ENCODE measurements at places on chromosomes 11 and 22.

GRCh38 chr11:19539861-19540260 is 172.8 kb upstream of the NAV2 start:
- DNase-seq: no peak

- DNase-seq: no peak
Observed at GRCh38 chr11:118353084-118353710, 6.2 kb upstream of the UBE4A start.

GRCh38 chr22:41557401-41558240 is 3.2 kb upstream of the CSDC2 start:
- DNase-seq: no peak

DNA sequence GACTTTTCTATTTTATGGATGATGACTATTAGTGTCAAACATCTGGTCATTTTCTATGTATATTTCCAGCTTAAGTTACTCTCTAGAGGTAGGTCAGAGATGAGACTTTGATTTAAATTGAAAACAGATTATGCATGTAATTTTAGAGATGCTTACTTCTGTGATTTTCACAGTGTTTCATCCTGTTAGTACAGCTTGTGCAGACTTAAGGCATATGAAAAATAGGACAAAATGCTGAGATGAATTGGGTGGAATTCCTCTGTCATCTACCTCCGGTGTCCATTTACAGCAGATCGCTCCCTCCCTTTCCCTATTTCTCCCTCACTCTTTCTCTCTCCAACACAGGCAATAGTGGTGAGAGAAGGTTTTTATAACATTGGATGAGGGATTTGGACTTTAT is 14.1 kb downstream of the JAM3 start:
- no peak for DNase-seq

DNA sequence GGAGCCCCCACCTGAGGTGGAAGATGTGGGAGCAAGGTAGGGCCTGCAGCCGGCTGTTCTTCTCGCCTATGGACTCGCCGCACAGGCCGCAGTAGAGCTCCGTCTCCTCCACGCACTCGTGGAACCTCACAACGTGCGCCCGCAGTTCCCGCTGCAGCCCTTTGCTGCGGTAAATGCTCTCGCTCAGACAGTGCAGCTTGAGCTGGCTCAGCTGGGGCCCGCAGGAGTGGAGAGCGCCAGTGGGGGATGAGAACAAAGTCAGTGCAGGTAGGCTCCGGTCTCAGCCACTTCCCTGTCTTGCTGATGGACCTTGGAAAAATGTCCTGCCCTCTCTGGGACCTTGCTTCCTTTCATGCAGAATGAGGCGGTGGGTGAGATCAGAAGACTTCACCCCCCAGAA is 10.2 kb downstream of the RAPSN start:
- no peak for DNase-seq

DNA sequence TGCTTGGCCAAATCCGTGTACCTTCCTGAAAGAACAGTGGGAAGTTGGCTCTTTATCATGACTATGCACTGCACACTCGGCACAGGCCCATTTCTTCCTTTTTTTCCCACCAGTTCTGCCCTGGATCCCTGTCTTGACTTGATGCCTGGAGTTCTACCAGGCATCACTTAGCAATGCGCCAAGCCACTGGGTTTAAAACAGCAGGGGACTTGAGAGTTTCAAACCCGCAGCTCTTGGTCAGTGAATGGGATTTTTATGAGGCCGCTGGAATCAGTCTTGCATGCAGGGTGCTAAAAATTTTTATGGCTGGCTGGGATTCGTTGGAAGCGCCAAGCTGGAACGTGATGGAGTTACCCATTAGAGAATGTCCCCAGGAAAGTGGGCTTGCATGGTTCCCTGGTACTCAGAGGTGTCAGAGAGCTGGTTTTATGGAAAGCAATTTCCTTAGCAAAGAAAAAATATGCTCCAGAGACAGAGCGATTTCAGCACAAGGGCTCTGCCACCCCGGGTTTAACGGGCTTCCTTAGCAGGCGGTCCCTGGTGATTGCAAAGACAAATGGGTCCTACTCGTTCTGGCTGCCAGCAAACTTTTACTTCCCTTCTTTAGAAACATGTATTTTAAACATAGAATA is 432.9 kb downstream of the TENM4 start:
- DNase-seq: no peak

- no peak for DNase-seq
Observed at GRCh38 chr11:123308077-123308476, 113.0 kb upstream of the CLMP start.

GRCh38 chr22:22106855-22107254 is 124.3 kb upstream of the TOP3B start:
- DNase-seq: no peak

DNA sequence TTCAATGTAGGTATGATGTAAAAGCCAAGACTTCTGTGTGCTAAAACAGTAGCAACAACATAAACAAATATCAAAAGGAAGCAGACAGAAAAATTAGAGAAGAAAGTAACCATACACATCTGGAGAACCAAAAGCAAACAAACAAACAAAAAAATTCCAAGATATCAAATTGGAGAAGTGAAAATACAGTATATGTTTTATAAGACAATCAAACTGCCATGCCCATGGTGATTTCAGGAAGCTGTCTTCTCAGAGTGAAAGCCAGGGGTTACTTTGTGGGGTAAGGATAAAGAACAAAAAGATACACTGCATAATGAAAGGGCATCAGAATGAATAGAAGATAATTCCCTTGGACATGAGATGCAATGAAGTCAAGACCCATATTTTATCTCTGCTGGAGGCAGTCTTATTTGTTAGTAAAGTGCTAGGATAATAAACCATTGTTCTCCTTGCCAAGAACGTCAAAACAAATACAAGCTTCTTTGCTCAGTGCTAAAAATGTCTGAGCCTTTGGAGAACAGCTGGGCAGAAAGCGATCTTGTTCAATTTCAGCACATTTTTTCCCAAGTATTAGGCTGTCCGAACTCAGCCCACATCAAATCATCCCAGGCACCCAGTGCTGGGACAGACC is 38.1 kb upstream of the LDLRAD3 start:
- DNase-seq: no peak

DNA sequence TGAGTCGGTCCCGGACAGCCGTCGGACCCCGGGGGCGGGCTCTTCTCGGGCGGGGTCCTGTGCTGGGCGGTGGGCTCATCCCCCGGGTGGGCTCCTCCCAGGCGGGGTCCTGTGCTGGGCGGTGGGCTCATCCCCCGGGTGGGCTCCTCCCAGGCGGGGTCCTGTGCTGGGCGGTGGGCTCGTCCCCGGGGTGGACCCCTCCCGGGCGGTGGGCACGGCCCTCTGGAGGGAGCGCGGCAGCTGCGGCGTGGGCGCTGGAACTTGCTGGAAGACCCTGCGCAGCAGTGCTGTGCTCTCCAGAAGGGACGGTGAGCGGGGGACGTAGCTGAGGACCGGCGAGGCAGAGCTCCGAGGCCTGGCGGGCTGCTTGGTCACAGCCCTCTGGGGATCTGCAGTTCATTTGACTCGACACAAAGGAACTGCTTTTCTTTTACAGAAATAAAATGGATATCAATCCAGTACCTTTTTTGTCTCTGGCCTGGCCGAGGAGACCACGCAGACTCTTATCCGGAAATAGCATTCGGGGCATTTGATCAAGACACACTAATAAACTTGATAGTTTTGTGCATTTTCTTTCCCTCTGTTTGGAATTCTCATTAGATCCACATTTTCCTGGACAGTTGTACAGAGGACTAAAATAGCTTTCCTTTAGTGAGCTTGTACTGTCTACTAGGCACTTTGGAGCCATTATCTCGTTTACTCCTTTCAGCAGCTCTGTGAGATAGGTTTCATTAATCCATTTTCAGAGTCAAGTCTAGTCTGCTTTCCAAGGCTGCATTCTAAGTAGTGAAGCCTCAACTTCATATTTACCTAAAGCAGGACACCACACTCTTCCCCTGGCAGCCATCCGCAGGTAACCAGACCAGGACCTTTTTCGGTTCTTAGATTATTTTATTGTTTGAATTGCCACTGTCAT is 812 bp downstream of the JAM3 start:
- DNase-seq: no peak

- no peak for DNase-seq
Observed at GRCh38 chr11:120335556-120335907, 681 bp upstream of the ARHGEF12 start.

DNA sequence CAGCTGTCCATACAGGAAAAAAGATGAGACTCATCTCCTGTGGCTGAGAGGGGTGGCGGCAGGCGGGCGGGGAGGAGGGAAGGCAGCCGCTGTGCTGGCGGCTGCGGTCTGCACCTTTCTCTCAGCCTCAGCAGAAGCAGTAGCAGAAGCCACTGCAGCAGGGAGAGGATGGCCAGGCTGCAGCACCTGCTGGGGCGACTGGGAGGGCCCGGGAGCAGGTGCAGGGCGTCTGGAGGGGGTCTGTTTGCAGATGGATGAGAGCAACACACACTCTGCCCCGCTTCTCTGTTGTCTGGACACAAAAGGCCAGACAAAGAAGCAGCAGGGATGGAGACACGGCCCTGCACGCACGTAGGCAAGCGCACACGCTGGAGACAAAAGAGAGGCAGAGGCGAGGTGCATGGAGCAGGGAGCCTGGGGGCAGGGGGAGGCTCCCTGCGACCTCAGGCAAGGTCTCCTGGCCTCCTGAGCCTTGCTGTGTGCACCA is 9.3 kb upstream of the MIAT start:
- DNase-seq: no peak

DNA sequence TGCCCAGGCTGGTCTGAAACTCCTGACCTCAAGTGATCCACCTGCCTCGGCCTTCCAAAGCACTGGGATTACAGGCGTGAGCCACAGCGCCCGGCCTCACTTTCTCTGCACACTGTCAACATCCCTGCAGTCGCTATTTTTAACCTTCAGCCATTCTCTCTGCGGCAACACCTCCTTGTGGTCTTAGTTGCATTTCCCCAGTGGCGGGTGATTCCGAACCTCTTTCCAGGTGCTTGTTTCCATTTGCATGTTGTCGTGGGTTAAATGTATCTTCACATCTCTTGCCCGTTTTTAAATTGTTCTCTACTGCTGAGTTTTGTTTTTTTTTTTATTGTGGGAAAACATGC is 2.2 kb upstream of the SCT start:
- no peak for DNase-seq

GRCh38 chr11:60905047-60905446 is 1.3 kb downstream of the PRPF19 start:
- no peak for DNase-seq

- no peak for DNase-seq
Observed at GRCh38 chr11:114057147-114057546, 2.4 kb upstream of the ZBTB16 start.

GRCh38 chr22:20580611-20581502 is 73.4 kb downstream of the MED15 start:
- DNase-seq: no peak

GRCh38 chr11:100887659-100888058 is 200.6 kb downstream of the ARHGAP42 start:
- DNase-seq: no peak

DNA sequence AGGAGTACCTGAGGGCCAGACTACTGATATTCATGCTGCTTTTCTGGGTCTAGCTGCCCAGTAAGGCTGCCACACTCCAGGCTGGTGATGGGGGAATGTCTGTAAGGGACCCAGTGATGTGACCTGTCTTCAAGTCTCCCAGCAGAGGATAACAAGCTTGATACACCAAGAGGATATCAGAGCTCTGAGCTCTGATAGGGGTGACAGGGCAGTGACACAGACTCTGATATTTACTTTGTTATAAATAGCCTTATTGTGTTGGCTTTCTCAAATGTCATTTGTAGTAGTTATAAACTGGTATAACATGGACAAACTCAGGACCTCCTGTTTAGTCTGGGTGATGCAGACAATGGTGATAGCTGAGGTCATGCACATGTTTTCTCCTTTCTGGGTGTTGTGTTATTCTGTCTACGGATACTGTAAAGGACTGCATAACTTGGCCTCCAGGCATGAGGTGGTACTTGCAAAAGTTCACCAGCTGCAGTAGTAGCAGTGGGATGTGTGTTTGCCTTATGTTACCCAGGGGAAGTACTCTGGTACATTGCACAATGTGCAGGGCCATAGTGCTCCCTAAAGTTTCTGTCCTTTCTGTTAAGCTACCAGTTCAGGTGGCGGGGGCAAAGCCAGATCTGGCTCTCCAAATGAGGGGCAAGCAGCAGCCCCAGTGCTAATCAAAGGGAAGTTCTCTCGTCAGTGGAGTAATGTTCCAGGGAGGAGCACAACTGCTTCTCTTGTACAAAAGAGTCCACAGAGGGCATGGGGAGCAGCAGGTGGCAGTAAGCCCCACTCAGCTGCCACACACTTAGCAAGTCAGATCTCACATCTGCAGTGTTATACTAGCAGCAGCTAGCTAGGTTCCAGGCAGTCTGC is 812.2 kb downstream of the JRKL start:
- no peak for DNase-seq

- DNase-seq: no peak
Observed at GRCh38 chr11:95378789-95379188, 147.8 kb upstream of the SESN3 start.

- DNase-seq: peak; percentile 84
Observed at GRCh38 chr11:9280655-9281301, 15.6 kb upstream of the DENND5A start.

- DNase-seq: no peak
Observed at GRCh38 chr22:49469896-49470740, 357.6 kb downstream of the BRD1 start.

DNA sequence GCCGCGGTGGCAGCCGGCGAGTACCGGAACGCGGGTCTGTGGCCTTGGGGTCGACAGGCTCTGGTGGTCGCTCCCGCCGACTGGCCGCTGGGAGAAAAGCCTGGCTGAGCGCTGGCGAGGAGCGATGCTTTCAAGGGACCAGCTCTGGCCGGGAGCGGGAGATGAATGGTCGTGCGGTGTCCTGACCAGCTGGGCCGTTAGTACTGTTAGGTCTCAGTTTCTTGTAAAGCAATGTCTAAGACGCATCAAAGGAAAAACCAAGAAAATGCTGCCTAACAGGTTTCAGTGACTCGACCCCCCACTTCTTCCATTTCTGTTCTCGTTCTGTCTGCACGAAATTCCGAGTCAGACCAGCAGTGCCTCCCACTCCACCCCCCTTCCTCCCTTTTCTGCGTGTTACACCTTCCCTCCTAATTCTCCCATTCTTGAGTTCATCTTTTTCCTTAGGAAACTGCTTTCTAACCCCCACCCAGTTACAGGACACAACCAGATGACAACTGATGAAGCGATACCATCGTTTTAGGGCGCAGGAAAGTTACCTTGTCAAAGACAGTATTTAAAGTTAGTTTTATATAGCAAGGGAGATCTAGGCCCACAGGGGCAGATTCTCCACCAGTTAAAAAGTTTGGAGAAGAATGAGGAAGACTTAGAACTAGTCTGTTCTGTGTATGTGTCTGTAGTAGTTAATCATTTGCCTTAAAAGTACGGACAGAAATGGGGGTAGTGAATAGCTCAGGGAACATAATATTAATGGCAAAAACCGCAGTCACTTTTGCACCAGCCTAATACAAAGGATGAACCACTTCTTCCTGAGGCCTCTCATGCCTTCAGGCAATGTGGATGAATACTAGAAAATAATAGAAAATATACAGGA is 1.0 kb downstream of the CUL5 start:
- DNase-seq: no peak

GRCh38 chr11:62157603-62158002 is 32.4 kb upstream of the SCGB1D1 start:
- no peak for DNase-seq

DNA sequence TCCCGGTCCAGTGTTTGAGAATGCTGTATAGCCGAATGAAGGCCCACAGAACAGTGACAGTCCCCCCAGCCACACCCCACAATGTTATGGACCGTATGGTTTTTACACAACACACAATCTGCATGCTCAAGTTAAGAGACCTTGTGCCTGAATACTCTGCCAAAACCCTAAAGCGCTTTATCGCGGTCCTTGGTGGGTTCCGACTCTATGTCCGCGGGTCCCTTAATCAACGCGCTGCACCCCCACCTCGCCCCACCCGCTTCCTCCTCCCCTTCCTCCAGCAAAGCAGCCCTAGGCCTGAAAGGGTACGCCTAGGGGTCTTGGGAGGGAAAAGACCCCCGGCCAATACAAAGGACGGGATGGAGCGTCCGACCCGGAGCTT is 442 bp downstream of the COPB1 start:
- peak; percentile 70 for DNase-seq
